Stimulated activated CD8-positive, alpha-beta memory T cell treated with anti-CD3 and anti-CD28 coated beads, Interleukin-15, amount 100 ng/mL, for 48 hours (primary cell): ENCODE measurements at places on chromosomes 11 and 22.

DNA sequence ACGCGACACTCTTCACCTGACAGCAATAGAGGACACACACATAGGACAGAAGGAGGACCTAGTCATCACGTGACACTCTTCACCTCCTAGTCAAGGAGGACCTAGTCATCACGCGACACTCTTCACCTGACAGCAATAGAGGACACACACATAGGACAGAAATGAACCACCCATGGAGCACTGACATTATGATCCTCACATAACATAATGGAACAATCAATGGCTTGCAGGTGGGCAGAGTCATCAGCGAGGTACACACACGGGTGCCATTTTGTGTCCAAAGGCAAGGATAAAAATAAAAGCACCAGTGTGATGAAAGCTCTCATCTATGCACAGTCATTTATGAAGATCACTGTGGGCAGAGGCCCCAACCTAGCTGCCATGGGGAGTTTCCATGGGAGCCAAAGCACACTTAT lies 354.7 kb downstream of the LARGE1 start:
- no peak for DNase-seq

DNA sequence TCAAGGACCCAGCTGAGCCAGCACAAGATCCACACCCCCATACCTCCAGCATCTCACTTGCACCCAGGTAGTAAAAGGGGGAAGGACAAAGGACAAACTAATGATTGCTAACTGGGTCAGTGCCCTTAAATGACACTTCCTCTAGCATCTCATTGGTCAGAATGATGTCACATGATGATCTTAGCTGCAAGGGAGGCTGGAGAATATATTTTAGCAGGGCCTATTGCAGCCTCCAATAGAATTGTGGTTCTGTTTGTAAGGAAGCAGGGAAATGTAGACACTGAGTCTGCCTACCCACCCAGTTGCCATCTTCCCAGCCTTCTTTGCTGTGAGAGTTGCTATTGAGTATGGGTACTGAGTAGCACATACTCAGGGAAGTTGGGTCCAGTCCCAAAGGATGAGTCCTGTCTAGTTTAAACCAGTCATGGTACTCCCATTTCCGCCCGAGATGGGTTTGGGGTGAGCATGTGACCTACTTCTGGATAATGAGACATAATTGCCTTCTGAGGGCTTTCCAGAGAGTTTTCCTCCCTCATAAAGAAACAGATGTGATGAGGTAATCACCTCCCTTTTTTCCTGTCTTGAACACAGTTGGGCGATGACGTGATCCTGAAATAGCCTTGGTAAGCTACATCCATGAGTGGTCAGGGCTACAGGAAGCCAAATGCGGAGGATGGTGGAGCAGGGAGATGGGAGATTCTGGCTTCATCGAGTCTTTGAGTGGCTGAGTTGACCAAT lies 5.5 kb upstream of the DNAL4 start:
- DNase-seq: no peak

DNA sequence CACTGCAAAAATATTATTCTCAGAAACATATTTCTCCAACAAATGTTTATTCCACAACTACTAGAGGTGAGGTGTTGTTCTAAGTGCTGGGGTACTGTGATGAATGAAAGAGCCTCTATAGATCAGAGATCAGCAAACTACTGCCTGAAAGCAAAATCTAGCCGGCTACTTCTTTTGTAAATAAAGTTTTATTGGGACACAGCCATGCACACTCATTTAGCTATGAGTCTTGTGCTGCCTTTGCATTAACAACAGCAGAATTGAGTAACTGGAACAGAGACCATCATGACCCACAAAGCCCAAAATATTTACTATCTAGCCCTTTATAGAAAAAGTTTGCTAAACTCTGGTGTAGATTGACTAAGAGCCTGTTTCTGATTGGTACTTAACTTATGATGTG lies 37.1 kb upstream of the CRYBB3 start:
- no peak for DNase-seq

- no peak for DNase-seq
These were observed 1.0 kb upstream of the HBG1 start for GRCh38 chr11:5250543-5251204.

DNA sequence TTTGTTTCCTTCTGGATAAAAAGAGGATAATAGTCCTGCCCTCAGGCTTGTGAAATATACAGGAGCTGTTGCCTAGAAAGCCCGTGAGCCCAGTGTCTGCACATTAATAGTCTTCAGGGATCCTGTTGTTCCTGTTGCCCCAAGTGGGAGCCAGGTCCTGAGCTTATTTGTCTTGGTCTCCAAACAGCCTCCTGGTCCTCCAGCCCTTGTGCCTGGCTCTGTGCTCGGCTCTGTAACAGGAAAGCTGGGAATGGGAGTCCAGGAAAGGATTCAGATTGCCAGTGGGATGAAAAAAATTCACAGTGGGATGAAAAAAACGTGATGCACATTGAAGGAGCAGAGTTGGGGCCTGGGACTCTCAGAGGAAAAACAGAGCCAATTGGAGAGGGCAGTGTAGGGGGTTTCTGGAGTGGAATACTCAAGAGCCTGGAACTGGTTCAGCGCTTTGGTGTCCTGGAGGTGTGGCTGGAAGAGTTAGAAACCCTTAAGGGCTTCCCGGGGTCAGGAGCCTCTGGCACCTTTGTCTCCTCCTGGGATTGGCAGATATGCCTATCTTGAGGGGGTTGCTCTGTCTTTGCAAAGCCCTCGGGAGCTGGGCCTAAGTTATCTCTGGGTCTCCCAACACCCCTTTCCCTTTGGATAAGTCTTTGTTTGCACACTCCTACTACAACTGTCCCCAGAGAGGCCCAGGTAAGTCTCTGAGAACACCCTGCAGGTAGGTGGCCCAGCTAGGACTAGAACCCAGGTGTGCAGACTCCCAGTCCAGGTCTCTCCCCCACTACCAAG lies 2.3 kb upstream of the INPPL1 start:
- no peak for DNase-seq

DNA sequence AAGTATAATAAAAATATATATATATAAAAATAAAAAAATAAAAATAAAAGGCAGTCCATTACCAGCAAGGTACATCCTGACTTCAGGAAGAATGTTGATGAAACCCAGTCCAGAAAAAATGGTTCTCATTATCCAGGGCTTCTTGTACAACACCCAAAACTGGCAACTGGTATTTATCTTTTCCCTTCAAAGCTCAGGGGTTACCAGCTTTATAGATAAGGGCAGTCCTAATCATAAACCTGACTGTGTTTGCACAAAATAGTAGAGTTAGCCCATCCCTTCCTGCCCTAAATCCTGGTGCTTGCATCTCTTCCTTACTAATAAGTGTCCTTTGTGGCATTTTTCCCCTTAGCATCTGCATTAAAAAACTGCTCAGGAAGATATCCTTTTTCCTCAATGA lies 97.5 kb downstream of the CSTPP1 start:
- no peak for DNase-seq

- DNase-seq: no peak
These were observed 152.4 kb downstream of the FCHSD2 start for GRCh38 chr11:72989727-72990126.

- no peak for DNase-seq
These were observed 52.6 kb downstream of the ARHGAP42 start for GRCh38 chr11:100739666-100740065.

DNA sequence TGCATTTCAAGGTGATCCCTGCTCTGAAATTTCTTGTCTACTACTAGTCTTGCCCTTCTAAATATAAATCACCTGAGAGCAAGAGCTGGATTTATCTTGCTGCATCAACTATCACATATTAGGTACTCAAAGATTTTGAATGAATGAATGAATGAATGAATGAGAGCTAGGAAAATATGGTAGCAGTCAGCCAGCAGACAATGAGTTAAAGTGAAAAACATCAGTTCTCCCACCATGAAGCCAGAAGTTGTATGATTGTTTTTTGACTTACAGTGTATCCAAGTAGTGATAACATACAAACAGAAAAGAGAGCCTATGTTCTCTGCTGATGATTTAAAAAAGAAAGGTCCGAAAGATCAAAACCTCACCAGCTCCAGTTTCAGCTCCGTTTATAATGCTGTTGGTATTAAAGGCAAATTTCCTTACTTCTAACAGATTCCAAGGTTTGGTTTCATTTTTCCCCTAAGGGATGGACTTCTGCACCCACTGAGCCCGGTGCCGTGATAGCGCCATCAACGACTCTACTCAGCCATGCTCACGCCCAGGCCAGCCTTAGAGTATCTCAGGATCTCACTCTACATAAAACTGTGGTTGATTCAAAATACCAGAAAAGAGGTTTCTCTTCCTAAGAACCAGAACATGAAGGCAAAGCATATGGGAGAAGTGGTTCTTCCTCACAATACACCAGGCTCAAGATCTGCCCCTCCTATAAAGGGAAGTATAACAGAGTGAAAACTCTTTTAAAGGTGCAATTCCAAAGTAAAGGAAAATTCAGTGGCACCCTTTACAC lies 92.0 kb downstream of the SGSM3 start:
- peak; percentile 16 for DNase-seq

DNA sequence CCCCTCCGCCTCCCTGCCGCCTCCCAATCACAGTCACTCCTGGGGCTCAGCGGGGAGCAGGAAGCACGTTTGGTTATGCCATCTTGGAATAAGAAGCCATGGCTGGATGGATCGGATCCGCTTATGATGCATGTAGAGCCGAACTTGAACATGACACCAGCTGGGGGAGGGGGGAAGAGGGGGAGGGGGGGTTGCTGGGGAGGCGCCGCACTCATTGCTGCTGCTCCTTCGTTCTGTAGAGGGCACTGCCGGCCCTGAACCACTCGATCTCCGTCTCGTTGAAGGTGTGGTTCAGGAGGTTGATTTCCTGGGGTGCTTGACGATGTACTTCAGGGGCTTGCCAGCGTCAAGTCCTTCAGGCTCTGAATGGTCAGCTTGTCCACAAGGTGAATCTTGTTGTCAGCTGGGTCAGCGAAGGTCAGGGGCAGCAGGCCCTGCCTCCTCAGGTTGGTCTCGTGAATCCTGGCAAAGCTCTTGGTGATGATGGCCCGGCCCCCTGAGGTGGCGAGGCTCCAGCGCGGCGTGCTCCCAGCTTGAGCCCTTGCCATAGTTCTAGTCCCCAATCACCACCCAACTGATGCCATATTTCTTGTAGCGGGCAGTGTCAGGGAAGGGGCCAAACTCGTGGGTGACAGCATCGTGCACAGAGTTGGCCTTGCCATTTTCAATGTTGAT lies 476.9 kb upstream of the ISX start:
- no peak for DNase-seq

DNA sequence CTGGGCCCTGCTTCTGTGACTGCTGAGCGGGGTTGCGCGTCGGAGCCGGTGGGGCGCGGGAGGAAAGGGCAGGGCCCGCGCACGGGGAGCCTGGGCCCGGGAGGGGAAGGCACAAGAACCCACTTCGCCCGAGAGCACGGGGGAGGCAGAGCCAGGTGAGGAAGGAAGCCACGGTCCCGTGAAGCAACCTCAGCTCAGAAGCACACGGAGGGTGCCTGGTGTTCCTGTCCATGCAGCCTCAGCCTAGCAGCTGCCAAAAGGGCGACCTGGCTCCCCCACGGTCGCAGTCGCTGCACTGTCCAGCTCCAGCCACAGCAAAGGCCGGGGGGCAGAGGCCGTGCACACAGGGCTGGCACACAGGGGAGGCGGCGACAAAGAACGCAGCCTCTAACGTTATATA lies 9.3 kb upstream of the CDC42BPG start:
- DNase-seq: no peak

- no peak for DNase-seq
These were observed 1.3 kb downstream of the BMAL1 start for GRCh38 chr11:13278609-13279486.

- DNase-seq: no peak
These were observed 32.3 kb downstream of the PDHX start for GRCh38 chr11:34948696-34949095.

DNA sequence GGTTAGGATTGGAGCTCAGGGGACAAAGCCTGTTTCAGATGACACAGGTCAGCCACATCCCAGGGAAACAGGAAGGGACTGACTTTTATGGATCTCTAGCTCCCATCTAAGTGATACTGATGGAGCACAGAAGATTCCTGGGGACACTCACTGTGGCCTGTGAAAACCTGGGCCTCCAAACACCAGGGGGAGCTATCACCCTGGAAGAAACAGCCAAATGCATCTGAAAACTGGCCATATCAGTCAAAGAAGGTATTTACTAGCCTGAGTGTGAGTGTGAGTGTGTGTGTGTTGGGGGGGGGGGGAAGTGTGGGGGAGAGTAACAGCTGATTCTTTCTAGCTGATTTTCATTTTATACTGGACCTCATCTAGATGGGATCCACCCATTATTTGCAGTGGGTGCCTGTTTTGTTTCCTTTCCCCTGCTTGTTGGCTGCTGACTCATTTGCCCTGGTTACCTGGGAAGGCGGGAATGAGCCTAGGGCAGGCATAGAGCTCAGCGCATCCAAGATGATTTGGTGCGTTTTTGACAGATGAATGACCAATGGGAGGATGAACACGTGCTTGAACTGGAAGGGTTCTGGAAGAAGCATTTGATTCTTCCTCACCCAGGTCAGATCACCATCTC lies 284.0 kb downstream of the KIRREL3 start:
- no peak for DNase-seq

DNA sequence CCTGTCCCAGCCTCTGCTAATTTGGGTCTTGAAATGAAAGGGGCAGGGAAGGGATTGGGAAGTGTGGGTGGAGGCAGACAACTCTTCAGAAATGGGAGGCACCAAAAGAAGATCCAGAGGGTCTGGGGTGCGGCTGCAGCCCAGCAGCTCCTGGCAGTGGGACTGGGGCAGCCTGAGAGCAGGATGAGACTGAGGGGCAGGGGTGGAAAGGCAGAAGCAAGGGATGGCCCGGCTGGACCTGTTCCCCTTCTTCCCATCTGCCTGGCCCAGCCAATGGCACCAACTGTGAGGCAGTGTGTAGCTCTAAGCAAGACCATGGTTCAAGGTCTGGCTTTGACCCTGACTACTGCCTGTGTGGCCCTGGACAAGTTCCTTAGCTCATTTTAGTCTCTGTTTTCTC lies 160.4 kb downstream of the ENTHD1 start:
- DNase-seq: no peak

GRCh38 chr11:131350872-131351271 lies 19.5 kb upstream of the NTM start:
- no peak for DNase-seq

DNA sequence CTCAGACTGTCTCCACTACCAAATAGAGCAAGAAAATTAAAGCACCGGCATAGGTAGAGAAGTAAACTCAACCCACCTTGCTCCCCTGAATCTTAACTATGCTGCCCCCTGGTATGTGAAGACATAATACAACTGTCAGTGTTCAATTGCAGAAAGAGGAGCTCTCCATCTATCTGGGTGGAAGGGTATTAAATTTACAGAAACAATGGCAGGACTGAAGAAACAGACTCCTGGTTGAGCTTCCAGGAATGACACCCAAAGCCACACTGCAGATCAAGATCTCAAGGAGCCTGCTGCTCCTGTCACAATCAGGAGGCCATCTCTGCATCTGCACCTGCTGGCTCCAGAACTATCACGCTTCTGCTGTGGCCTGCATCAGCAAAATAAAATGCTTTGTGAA lies 132.1 kb upstream of the BMAL1 start:
- no peak for DNase-seq

GRCh38 chr11:105034813-105035620 lies at the start of gene CASP1:
TSS of gene CASP1 (minus strand) at chr11:105035144. CDS start at chr11:105035113, 31 bp downstream.
- no peak for DNase-seq
